T follicular helper cell (primary cell): ENCODE measurements at places on chromosomes 6 and 20.

GRCh38 chr20:53657732-53658131 lies 64.1 kb upstream of the ZNF217 start:
- DNase-seq = no peak

DNA sequence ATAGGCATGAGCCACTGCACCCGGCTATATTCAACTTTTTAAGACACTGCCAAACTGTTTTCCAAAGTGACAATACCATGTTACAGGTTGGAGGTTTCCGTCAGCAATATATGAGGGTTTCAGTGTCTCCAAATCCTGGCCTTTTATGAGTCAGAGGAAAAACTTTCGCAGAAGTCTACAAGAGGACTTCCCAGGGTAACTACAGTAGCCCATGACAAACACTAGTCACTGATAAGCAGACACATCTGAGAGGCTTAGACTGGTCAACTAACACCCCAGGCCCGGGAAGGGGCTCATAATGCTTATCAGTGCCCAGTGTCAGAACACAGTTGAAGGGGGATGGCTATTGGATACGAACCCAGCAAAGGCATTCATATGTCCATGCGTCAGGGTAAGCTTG lies 85.4 kb downstream of the SOX4 start:
- no peak for DNase-seq

DNA sequence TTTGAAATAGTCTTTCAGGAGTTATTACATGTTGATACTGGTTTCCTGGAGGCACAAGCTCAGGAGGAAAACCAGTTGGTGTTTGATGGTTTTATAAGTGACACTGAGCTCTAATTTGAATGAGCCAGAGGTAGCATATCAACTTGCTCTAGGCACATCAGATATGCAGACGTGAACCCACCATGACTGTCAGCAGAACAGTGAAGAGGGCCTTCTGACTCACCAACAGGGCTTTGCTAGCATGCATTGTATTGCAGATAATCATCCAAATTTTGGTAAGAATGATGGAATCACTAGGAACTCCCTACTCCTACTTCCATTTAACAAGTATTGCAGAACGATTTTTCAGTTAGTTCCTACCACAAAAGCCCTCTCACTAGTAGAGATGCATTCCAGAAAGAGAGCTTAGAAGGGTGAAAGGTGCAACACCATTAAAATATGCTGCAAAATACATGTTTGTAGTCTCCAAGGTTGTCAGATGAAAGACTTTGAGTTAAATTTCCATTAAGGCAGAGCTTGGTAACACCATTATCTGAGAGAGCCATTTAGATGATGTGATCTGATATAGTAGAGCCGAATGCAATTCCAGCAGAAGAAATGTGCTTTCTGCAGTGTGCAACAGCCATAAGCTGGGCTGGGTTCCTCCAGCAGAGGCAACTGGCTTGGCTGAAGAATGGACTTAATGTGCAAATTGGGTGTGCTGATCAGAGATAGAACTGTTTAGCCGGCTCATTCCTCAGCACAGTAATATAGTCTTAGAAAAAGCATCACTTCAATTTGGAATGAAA lies 968.7 kb upstream of the ADGRB3 start:
- DNase-seq = no peak

DNA sequence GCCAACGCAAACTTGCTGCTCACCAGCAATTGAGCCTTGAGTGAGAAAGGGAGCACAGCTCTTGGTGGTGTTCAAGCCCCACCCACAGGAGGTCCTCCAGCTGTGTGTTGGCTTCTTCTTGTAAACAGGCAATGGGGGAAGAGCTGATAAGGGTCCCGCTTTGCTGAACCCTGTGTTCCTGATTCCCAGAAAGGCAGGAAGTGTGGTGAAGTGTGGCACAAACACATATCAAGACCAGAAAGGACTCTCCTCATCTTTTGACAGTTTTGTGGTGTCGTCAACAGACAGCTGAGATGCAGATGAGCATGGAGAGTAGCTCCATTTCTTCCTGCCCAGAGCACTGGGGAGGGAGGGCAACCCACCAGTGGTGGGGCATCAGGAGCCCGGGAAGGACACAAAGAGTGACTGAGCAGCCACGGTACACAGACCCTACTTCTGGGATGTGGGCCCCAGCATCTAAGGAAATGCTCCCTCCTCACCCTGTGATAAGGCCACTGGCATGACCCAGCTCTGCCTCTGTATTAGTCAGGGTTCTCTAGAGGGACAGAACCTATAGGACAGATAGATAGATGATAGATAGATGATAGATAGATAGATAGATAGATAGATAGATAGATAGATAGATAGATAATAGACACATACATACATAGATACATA lies 188.9 kb upstream of the TAB2 start:
- no peak for DNase-seq

- DNase-seq = no peak
These were observed 87.1 kb downstream of the CFAP61 start for GRCh38 chr20:20139403-20139802.

- no peak for DNase-seq
These were observed 128.6 kb upstream of the HS3ST5 start for GRCh38 chr6:114471450-114471849.

GRCh38 chr6:45607798-45608197 lies 230.1 kb upstream of the SUPT3H start:
- no peak for DNase-seq

- no peak for DNase-seq
These were observed 25.9 kb upstream of the CRISP1 start for GRCh38 chr6:49892280-49892679.

- DNase-seq = no peak
These were observed 195.9 kb downstream of the CDH4 start for GRCh38 chr20:61447952-61448351.

DNA sequence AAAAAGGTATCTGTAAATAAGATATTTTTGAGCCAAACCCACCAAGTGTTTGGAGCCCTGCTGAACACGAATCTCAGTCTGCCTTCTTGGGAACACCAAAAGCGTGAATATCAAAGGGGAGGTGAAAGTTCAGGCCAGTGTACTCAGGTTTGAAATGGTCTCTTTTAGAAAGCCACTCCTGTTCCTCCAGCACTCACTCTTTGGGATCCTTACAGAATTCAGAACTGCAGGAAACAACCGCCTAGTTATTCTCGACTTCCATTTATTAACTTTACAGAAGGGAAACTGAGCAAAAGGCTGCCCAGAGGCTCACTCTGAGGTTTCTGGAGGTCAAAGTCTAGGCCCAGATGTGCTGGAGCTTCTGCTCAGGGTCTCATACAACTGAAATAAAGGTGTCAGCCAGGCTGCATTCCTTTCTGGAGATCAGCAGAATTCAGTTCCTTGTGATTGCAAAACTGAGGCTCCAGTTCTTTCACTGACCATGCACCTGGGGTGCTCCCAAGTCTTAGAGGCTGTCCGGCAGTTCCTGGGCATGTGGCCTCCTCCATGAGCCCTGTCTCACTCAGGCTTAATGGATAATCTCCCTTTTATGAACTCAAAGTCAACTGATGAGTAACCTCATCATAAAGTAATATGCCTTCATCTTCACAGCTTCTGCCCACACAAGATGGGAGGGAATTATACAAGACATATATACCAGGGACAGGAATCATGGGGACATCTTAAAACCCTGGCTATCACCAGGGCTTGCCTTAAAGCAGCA lies 65.5 kb upstream of the TNFAIP3 start:
- no peak for DNase-seq

- no peak for DNase-seq
These were observed 130.6 kb upstream of the C6orf118 start for GRCh38 chr6:165439928-165440554.
